ENCODE measurements at places on chromosomes 4 and X.

DNA sequence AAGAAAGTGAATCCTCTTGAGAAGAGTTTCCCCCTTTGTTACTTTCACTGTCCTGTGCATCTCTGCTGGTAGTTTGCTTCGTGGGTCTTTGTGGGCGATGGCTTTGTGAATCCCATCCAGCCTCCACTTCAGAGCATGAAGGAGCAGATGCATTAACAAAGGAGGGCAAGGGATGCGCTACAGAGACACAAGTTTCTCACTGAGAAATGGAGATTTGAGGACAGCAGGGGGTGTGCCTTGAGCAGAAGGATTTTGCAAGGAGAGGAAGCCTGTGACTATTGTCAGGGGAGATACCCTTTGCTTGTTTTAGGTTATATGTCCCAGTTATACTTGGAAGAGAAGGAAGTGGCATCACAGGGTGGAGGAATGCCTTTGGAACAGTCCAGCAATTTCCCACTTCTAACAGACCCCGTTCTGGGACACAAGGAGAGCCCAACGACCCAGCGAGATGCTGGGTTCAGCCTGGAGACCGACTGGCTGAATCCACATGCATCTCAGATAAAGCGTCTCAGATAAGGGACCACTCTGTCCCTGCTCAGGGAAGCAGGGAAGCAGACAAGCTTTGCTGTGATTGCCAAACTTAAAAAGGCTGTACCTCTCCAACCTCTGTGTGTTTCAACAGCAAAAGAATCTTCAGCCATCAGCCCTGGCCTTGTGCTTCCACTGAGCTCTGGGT is 314.6 kb upstream of the GATB start:
- DNase-seq, result no peak

GRCh38 chrX:24658421-24658820 is 11.3 kb upstream of the PCYT1B start:
- no peak for DNase-seq

- no peak for DNase-seq
Observed at GRCh38 chrX:140701480-140701879, 8.1 kb upstream of the LINC00632 start.

GRCh38 chrX:7294483-7294882 is 146.5 kb upstream of the PUDP start:
- DNase-seq, result no peak

DNA sequence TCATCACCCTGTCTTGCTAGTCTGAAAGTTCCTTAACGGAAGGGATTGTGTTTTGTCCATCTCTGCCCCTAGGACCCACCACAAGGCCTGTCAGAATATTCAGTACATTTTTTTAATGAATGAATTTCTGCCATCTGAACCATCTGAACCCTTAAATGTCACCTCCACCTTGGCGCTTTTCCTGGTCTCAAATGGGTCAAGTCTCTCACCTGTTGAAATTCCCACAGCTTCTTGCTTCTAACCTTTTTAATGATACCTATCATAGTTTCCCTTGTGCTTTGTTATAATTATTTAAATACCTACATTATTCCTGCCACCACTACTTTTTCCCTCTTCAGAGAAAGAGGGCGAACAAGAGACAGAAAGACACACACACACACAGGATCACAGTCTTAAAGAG is 48.0 kb downstream of the SHROOM4 start:
- DNase-seq, result no peak

- DNase-seq, result no peak
Observed at GRCh38 chr4:122826079-122826527, 528 bp upstream of the FGF2 start.

DNA sequence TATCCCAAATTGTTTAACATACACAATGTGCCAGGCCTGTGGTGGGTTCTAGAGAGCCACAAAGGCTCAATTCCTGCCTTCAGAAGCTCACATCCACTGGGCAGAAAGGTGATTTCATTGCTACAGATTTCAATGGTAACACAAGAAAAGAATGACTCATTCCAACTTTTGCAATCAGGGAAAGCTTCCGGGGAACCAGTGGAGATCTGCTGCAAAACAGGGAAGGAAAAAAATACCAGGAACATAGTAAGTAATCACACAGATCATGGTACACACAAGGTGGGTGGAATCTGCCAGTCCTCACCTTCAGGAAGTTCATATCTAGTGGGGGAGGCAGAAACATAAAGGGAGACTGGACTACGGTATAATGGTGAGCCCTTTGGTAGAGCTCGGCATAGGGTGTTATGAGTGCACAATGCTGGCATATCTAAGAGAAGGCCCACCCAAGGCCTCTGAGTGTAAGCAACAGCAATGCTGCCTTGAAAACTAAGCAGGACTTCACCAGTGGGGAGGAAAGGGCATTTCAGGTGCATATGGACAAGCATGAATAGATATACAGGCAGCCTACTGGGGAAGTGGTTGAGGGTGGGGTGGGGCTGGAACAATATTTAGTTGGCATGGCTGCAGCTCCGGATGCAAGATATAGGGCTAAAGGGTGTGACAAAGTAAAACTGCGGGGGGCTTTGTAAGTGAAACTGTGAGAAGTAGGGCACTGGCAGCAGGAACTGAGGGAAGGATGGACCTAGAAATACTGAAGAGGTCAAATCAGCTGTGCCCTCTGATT is 24.2 kb downstream of the GPRIN3 start:
- no peak for DNase-seq

GRCh38 chrX:57915680-57916079 is 5.4 kb upstream of the ZXDA start:
- DNase-seq, result no peak

- DNase-seq, result no peak
Observed at GRCh38 chrX:119763836-119764387, 5.5 kb downstream of the SOWAHD start.

GRCh38 chrX:41664375-41664901 is 24.3 kb upstream of the GPR34 start:
- no peak for DNase-seq

- DNase-seq, result no peak
Observed at GRCh38 chr4:76515975-76516843, 81.2 kb downstream of the SHROOM3 start.

DNA sequence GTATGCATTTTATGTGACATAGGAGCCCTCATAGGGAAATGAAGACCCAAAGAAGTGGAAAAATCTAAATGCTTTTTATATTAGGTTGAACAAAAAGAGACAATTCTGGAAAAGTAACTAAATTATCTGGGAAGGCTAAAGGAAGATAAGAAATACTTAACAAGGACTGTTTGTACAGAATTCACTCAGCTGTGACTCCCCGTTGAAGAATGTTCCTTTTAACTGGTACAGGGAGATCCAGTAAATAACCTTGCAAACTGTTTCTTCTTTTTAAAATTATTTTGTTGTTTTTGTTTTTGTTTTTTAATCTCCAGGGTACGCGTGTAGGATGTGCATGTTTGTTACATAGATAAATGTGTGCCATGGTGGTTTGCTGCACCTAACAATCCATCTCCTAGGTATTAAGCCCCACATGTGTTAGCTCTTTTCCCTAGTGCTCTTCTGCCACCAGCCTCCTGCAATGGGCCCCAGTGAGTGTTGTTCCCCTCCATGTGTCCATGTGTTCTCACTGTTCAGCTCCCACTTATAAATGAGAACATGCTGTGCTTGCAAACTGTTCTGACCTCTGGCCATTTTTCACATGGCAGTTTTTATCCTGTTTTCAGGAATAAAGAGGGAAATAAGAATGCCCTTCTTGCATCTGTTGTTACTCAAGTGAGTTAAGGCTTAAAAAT is 81.7 kb downstream of the PWWP3B start:
- DNase-seq, result no peak

DNA sequence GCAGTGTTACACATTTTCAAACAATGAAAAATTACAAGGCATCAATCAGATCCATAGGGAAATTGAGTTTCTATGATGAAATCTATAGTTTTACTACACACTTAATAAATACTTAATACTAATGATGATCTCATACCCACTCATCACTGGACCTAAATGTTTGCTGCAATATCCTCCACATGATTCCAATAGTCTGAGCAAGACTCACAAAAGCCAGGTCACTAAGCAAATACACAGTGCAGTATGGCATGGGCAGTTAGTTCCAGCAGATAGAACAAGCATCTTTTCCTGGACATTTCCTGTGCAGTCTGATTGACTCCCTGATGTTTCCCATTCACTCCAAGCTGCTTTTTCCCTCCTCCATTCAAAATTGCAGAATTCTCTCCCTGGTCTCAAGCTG is 109.0 kb upstream of the ATOH1 start:
- no peak for DNase-seq

DNA sequence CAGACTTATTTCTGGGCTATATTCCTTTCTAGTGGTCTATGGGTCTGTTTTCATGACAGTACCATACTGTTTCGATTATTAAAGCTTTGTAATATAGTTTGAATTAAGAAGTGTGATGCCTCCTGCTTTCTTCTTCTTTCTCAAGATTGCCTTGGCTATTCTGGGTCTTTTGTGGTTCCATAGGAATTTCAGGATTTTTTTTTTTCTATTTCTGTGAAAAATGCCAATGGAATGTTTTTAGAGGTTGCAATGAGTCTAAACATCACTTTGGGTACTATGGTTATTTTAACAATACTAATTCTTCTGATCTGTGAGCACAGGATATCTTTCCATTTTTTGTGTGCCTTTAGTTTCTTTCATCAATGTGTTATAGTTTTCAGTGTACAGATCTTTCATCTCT is 204.3 kb upstream of the HCCS start:
- no peak for DNase-seq

- peak; percentile 0 for DNase-seq
Observed at GRCh38 chrX:140091125-140091886, 126.0 kb upstream of the CXorf66 start.

GRCh38 chrX:102745513-102745856 is 24.9 kb downstream of the GPRASP3 start:
- DNase-seq, result no peak

GRCh38 chr4:41750626-41751448 is 2.3 kb upstream of the PHOX2B start:
- DNase-seq, result no peak

GRCh38 chr4:153450544-153450917 is 15.6 kb upstream of the TMEM131L start:
- DNase-seq, result no peak

GRCh38 chrX:52425775-52426174 is 57.0 kb downstream of the XAGE2 start:
- no peak for DNase-seq

- no peak for DNase-seq
Observed at GRCh38 chr4:163662768-163663167, 168.3 kb downstream of the TMA16 start.

GRCh38 chr4:38787693-38788092 is 4.9 kb upstream of the TLR10 start:
- no peak for DNase-seq

GRCh38 chrX:39169976-39170375 is 368.7 kb downstream of the MID1IP1 start:
- DNase-seq, result no peak

- DNase-seq, result no peak
Observed at GRCh38 chrX:148722966-148723365, 222.5 kb downstream of the AFF2 start.

DNA sequence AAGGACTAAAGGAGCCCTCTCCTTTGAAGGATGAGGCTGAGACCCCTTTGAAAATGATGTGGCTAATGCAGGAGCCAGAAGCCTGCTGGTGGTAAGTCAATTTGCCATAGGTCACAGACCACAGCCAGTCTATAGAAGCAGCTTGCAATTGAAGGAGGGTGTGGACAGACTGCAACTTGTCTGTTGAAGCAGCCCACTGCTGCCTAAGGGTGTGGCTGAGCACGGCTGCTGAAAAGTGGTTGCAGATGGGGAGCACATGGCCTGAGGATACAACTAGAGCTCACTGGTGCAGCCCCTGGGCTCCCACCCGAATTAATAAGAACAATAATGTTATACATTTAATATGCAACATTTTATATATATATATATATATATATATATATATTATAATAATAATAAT is 11.4 kb upstream of the EXOC1L start:
- no peak for DNase-seq

DNA sequence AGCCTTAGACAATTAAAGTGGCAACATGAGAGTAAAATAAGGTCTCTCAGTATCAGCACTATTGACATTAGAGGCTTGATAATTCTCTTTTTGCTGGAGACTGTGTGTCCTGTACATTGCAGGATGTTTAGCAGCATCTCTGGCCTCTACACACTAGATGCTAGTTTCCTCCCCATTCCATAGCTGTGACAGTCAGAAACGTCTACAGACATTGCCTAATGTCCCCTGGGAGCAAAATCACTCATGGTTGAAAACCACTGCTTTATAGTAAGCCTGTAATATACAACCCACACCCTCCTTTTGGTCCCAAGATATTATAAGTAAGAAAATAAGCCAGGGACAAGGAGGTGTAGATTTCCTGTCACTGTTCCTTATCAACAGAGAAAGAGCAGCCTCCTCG is 166.0 kb downstream of the FRMPD4 start:
- no peak for DNase-seq
